Skin of body (tissue), 3 donors: ENCODE measurements at places on chromosomes 6 and 20. TPM values are rescaled to one million over a fixed set of nuclear protein-coding genes. Genes with fewer than 3 reads are reported as not detected.

The PRDM13 gene
- not detected for total RNA-seq

The SRMS gene
- total RNA-seq = 1.1 TPM

The TGM2 gene
- 4.8 TPM for total RNA-seq

The PAX1 gene
- total RNA-seq = 1.2 TPM

The TCF15 gene
- total RNA-seq = 0.49 TPM

The SEL1L2 gene
- not detected for total RNA-seq

The MUCL3 gene
- total RNA-seq = not detected

The TPD52L1 gene
- 15.6 TPM for total RNA-seq

The PTK7 gene
- 121 TPM for total RNA-seq

The SMLR1 gene
- not detected for total RNA-seq

The APOM gene
- 1.2 TPM for total RNA-seq

The ADGB gene
- total RNA-seq = 0.10 TPM

The MTHFD1L gene
- 12.2 TPM for total RNA-seq

The PSMB1 gene
- total RNA-seq = 165 TPM

The VWA7 gene
- 0.99 TPM for total RNA-seq

The DDO gene
- 1.3 TPM for total RNA-seq

The COL19A1 gene
- total RNA-seq = 2.3 TPM

The HSPA1L gene
- total RNA-seq = 1.8 TPM

The PARD6B gene
- 9.3 TPM for total RNA-seq

The PLCB4 gene
- 6.8 TPM for total RNA-seq

The PDYN gene
- total RNA-seq = not detected

The CMTR1 gene
- total RNA-seq = 24.2 TPM

The RNF8 gene
- total RNA-seq = 16.7 TPM

The NKX2-2 gene
- not detected for total RNA-seq

The HDGFL1 gene
- total RNA-seq = not detected

The GMNN gene
- total RNA-seq = 18.2 TPM

The GFOD1 gene
- 14.5 TPM for total RNA-seq

The GLP1R gene
- total RNA-seq = 0.10 TPM

The VNN1 gene
- 0.89 TPM for total RNA-seq

The TAGAP gene
- 4.5 TPM for total RNA-seq

The TMEM170B gene
- 5.8 TPM for total RNA-seq

The DEF6 gene
- total RNA-seq = 10.9 TPM

The GGTLC1 gene
- total RNA-seq = not detected

The DNAH8 gene
- total RNA-seq = 0.89 TPM

The CD83 gene
- 22.1 TPM for total RNA-seq

The MICB gene
- 1.2 TPM for total RNA-seq

The PRKN gene
- 5.2 TPM for total RNA-seq

The LST1 gene
- 7.6 TPM for total RNA-seq

The RAMACL gene
- total RNA-seq = 2.7 TPM

The CAGE1 gene
- not detected for total RNA-seq

The CD109 gene
- total RNA-seq = 55.0 TPM

The SERPINB6 gene
- total RNA-seq = 36.9 TPM

The TRIM31 gene
- not detected for total RNA-seq

The ZNF217 gene
- total RNA-seq = 33.8 TPM

The CYP24A1 gene
- total RNA-seq = 1.3 TPM
